AG04450 (cell line): ENCODE measurements at places on chromosomes 11 and 22.

DNA sequence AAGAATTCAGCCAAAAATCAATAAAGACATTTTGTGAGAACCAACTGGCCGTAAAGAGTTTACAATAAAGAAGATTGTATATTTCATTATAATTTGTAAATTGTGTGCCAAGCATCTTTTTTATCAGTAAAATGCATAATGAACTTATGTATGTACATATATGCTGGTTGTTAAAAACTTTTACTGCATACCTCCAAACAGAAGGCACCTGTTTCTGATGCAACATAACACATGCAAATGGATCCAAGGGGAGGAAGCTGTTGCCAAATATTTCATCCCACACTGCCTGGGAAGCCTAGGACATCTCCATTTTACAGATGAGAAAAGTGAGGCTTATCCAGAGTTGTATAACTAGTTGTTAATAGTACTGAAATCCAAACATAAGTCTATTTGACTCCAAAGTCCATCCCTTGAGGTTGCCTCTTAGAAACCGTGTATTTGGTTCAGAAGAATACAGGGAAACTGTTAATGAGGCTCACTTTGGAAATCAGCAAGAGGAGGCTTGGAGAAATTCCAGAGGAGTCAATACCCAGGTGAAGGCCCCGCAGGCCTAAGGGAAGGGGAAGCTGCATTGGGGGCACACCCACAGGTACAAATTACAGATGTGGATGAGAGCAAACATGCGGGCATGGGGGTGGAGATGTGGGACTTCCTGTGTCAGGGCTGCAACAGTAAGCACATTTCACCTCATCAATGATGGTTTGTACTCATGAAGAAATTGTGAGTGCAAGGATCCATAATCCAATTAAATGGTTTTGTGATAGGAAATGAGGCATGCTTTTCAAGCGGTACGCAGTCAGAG, 51.1 kb downstream of the RCN1 start:
- no peak for DNase-seq

DNA sequence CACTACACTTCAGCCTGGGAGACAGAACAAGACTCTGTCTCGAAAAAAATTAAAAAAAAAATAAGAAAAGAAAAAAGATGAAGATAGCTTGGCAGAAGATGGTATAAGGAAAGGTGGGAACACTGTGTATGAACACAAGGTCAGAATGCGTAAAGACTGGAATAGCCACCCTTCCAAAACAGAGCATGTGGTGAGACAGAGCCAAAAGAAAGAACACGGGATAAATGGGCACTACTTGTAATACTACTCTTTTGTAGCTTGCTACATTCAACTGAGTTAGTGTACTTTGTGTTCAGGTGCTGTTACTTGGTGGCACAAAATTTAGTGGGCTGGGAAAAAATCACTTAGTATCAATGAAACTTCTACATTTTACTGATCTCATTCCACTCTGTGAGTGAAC, 628.6 kb upstream of the KIRREL3 start:
- no peak for DNase-seq

GRCh38 chr22:46769706-46770105, 7.3 kb downstream of the TBC1D22A start:
- DNase-seq, result no peak

- DNase-seq, result no peak
Observed at GRCh38 chr11:68843052-68843561, 1.4 kb upstream of the CPT1A start.

DNA sequence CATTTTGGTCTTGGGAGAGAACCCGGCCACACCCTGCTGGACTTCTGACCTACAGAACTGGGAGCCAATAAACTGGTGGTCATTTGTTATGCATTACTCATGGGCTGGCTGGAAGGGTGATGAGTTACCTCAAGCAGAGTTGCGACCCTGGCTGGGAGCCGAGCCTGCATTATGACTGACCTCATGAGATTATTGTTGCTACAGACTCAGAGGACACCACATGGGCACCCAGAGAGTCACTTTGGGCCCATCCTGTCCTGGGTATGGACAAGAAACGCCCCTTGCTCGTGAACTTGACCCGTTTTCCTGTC, 531.7 kb downstream of the TBC1D22A start:
- DNase-seq, result no peak

GRCh38 chr22:32810555-32811133, 9.1 kb downstream of the TIMP3 start:
- no peak for DNase-seq

DNA sequence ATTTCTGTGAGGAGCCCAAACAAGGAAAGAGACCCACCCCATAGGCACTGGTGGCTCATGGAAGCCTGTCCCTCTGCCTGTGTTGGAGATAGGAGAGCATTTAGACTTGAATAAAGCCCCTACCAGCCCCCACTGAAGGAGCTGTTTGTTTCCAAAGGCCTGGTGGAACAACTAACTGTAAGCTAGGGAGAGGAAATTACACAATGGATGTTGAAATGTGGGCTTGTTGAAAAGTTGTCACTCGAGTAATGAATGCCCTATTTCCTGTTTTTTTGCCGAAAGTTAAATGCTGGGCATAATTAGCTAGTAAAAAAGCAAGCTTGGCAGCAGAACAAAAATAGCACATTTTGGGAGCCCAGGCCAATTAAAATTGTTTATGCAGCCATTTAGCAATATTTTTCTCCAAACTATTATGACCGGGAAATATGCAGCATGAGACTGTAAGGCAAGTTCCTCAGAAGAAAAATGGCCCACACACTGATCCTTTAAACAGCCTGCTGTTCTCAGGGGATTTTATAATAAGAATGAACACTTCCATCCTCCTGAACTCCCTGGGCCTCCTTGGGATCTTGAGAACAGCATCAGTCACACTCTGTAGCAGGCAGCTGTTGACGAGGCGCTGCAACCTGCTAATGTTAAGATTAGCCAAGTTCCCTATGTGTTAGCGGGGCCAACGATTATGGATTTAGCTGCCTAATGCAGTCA, 38.6 kb upstream of the LMO2 start:
- no peak for DNase-seq

GRCh38 chr11:10309163-10310093, 4.6 kb downstream of the ADM start:
- no peak for DNase-seq
